ENCODE measurements at places on chromosomes 7 and 10. TPM values are rescaled to one million over a fixed set of nuclear protein-coding genes. Genes with fewer than 3 reads are reported as not detected.
A peak's percentile ranks its signal among the peaks of the same experiment; 100 is the strongest.

DNA sequence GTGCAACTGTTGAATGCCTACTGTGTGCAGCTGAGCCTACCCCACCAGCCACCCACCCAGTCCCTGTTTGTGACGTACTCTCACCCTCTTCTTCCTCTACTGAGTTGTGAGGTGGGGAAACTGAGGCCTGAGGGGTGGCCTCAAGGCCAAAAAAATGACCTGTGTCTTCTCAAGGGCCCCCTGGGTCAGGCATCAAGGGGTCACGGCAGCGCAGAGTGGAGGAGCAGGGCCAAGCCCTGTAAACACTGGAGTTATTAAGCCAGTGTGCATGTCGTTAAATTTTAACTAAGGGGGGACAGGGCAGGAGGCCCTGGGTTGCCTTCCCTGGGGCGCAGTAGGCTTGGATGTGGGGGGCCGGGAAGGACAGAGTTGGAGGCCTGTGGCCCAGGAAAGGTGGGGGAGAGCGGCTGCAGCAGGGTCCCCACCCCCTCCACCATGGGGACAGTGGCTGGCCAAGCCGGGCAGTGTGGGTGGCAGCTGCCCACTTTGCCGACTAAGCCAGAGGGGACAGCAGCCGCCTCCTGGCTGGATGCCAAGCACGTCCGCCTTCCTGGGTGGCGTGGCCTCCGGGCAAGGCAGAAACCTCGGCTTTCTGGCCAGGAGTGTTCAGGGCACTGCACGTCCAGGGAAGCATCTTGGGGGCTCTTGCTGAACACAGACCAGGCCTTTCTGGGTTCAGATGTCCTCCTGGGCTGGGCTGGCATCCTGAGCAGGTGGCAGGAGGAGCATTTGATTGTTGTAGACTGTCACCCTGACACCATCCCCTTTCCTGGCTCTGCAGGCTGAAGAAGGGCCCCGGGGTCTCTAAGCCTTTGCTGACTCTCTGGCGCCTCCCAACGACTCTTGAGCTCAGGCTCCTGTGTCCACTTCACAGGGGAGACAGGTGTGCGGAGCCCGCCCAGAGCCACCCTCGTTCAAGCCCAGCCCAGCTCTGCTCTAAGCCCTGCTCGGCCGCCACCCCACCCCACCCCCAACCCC is 1.9 kb downstream of the SLC29A4 start:
- H3K4me1 ChIP-seq: 0 out of 2 replicates have a peak, but pooled peaks cover 4% of the 10 kb centered on the region
- DNase-seq: no peak
- H3K4me3 ChIP-seq: no peak overlapping the region
- no peaks in the 10 kb centered on the region for H3K36me3 ChIP-seq

GRCh38 chr10:44908066-44908749 is 2.9 kb upstream of the TMEM72 start:
- peak overlapping the region; percentile 41 for H3K4me3 ChIP-seq
- peak; percentile 47 for DNase-seq
- H3K4me1 ChIP-seq: peaks cover 8% of the 10 kb centered on the region
- no peak overlapping the region for H3K27ac ChIP-seq

STEAP1 gene
- 18.1 TPM for total RNA-seq

DNA sequence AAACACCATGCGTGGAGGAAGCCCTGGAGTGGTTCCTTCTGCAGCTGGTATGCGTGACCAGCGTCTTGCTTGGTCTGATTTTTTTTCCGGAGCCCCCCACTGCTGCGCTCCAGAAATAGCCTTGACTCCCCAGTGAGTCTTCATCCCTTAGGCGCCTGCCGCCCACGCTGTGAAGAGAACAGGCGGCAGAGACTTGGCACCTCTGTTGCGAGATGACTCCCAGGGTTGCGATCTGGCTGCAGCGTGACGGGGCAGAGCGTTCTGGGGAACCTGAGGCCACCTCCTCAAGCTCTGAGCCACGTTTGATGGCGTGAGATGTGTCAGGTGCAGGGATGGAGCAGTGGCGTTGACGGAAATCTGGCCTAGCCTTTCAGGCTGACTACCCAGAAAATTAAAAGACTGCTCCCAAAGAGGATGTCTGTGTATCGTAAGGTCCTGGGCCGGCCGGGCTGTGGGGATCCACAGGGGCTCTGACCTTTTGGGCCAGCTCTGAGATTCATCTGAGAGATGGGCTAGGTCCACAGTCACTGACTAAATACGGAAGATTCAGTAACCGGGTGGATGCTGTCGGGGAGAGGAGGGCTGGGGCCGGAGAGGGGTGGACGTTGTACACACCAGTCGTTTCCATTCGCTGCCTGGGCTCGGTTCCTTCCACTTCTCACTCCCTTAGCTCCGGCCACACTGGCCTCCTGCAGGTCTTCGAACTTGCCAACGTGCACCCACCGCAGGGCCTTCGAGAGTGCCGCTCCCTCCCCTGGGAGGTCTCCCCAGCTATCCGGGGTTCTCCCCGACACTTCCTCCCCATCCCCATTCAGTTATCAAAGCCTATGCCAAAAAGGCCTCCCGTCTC is 33.8 kb downstream of the PFKFB3 start:
- H3K27me3 ChIP-seq: peaks cover 3% of the 10 kb centered on the region
- H3K4me3 ChIP-seq: no peak overlapping the region
- no peak overlapping the region for H3K27ac ChIP-seq
- H3K36me3 ChIP-seq: peaks cover 5% of the 10 kb centered on the region

DNA sequence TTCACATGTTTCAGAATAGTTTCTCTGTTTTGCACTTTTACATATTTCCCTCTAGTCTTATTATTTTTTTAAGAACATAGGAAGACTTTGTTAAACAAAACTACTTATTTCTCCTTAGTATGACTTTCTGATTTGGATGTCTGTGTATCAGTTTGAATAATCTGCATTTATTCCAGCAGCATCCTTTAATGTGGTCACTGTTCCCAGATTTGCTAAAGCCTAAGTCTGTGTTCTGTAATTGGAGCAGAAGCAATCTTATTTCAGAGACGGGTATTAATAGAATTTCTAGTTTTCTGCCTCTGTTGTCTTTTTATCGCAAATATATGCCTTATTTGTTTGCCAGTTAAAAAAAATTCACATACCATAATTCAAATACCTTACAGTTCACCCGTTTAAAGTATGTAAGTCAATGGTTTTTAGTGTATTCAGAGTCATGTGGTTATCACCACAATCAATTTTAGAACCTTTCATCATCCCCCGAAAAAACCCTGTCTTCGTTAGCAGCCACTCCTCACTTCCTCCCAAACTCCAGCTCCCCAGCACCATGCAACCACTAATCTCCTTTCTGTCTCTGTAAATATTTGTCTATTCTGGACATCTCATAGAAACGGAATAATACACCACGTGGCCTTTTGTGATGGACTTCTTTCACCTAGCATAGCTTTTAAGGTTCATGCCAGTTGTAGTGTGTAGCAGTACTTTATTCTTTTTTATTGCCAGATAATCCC is 58.7 kb downstream of the INPP5F start:
- H3K27ac ChIP-seq: no peak overlapping the region
- H3K4me3 ChIP-seq: no peak overlapping the region
- no peak for DNase-seq
- H3K4me1 ChIP-seq: peaks cover 41% of the 10 kb centered on the region
- no peaks in the 10 kb centered on the region for H3K27me3 ChIP-seq

DNA sequence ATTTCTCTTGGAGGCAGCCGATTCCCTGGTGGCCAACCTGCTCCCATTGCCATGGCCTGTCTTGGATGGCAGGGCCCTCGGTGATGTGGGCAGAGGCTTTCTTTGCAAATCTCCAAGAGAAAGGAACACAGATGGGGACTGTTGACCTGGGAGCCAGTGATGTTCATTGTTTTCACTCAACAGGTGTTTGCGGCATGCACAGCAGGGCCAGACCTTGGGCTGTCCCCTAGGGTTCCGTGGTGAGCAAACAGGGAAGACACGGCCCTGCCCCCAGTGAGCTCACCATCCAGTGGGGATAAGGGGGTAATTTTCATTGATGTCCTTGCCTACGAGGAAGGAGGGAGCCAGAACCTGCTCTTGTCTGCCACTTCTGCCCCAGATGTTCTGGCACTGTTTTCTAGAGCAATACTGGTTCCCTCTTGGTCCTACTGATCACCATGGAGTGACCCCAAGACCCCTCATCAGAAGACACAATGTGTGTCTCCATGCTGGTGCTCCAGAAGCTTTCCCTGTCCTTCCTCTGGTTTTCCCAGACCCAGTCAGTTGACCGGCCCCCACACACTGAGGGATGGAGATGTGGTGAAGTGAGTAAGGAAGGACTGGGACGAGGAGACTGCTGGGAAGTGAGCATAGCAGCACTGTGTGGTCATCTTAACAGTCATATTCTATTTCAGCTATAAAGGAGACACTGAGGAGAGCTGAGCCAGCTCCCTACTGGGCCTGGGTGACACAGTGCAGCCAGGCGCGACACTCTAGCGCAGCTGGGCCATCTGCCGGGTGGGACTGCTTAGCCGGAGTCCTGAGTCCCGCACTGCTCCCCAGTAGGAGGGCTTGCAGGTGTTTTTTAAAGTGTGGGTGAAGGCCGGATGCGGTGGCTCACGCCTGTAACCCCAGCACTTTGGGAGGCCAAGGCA is 20.4 kb upstream of the FIGNL1 start:
- DNase-seq: no peak
- H3K27ac ChIP-seq: no peak overlapping the region
- no peak overlapping the region for H3K4me3 ChIP-seq
- peaks cover 24% of the 10 kb centered on the region for H3K27me3 ChIP-seq
- H3K4me1 ChIP-seq: peaks cover 8% of the 10 kb centered on the region

DNA sequence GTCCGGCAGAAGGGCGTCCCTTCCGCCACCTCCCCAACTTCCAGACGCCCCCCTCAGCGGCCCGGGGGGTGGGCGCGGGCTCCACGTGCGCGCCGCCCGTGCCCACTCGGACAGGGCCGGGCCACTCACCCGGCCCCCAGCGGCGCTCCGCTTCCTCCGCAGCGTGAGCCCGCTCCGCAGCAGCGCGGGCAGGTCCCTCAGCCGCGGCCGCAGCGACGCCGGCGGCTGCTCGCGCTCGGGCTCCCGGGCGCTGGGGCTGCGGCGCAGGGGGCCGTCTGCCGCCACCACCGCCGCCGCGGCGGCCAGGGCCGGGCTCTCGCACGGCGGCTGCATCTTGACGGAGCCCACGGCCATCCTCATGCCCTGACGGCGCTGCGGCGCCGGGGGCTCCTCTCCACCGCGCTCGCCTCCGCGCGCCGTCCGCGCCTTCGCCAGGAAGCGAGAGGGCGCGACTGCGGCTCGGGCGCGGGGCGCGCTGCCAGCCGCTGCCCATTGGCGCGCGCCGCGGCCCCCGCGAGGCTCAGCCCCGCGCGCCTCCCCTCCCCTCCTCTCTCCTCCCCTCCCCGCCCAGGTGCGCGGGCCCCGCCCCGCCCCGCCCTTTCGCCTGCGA is at the start of gene RAPGEF5:
RAPGEF5 (minus strand) TSS at position 454 of the 610 bp plus-strand sequence; CDS start at position 360, 94 bp downstream.
- H3K4me3 ChIP-seq: peak within 1 kb of the TSS; percentile 76
- H3K27me3 ChIP-seq: peaks cover 15% of the 10 kb centered on the region
- peaks cover 13% of the 10 kb centered on the region for H3K36me3 ChIP-seq
- no peak for DNase-seq

DNA sequence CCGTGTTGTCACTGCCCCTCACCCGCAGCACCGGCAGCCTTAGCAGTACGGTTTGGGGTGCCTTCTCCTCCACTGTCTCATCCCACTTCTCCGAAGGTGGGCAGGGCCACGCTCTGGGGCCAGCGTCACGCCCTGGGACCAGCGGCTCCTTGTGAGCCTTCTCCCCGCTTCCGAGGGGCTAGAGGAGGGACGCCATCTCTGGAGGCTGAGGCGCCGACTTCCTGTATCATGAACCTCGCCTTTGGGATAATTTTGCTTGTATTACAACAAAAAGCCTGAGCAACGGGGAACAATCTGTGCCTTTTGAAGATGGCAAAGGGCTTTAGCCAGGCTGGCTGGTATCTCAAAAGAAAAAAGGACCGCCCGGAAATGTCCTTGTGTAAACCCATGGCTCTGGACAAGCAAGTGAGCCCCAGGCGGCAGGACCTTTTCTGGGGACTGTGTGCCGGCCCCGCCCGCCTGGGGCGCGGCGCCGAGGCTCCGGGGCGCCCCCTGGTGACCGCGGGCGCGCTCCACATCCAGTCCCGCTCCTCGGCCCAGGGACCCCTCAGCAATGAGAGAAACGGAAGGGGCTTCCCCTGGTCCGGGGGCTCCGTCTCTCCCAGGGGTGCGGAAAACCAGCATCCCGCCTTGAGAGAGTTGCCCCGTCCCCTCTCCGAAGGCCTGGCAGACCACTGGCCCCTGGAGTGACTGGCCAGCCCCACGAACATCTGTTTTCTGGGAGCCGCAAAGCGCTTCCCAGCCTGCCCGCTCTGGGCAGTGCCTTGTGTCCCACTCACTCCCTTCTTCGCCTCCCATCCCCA is 3.8 kb downstream of the DEPP1 start:
- DNase-seq: peak; percentile 39
- no peaks in the 10 kb centered on the region for H3K36me3 ChIP-seq
- peaks cover 3% of the 10 kb centered on the region for H3K27me3 ChIP-seq
- peak overlapping the region; percentile 88 for H3K27ac ChIP-seq
- peak overlapping the region; percentile 84 for H3K4me3 ChIP-seq

DOCK4 gene
- total RNA-seq: 3.6 TPM

CALY gene
- total RNA-seq: not detected

HIPK2 gene
- total RNA-seq: 14.6 TPM

GRCh38 chr7:47497367-47498096 is 84.4 kb downstream of the TNS3 start:
- H3K27me3 ChIP-seq: peaks cover 3% of the 10 kb centered on the region
- peaks cover 26% of the 10 kb centered on the region for H3K36me3 ChIP-seq
- H3K27ac ChIP-seq: peak overlapping the region; percentile 27
- H3K4me1 ChIP-seq: peaks cover 84% of the 10 kb centered on the region
- H3K4me3 ChIP-seq: no peak overlapping the region

DNA sequence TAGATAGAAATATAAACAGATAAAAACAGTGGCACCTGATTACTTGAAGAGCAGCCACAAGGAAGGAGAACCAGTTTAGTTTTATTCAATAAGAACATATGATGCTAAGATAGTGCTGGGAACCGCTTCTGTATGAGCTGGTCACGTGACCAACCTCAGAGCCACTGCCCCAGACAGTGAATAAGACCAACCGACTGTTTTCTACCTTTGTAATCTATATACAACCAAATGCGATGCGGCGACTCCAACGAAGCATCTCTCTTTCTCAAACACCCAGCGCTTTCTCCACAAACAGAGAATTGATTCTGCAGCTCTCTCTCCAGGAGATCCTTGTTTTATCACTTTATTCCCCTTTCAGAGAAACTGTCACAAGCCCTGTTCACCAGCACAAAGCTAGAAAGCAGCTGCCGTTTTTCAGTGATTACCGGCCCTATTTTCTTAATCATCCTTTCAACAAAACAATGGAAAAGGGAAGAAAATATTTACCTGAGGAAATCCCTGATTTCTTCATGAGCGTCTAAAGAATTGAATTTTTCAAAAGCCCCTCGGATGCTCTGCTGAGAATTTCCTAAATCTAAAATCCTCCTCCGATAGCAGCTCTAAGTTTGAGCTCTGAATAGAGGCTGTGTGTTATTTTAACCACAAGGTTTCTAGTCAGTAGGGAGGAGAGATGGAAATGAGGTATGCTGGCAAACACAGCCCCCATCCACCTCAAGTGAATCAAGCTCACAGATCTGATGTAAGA is 55.7 kb upstream of the JCAD start:
- no peak overlapping the region for H3K27ac ChIP-seq
- no peak for DNase-seq
- no peak overlapping the region for H3K4me3 ChIP-seq
- H3K36me3 ChIP-seq: peaks cover 2% of the 10 kb centered on the region
- H3K4me1 ChIP-seq: peaks cover 22% of the 10 kb centered on the region
